Non-pigmented ciliary epithelial cell (primary cell): ENCODE measurements at places on chromosomes 5 and 9.

GRCh38 chr5:52989781-52990527, 802 bp downstream of the ITGA2 start:
- no peak for DNase-seq

DNA sequence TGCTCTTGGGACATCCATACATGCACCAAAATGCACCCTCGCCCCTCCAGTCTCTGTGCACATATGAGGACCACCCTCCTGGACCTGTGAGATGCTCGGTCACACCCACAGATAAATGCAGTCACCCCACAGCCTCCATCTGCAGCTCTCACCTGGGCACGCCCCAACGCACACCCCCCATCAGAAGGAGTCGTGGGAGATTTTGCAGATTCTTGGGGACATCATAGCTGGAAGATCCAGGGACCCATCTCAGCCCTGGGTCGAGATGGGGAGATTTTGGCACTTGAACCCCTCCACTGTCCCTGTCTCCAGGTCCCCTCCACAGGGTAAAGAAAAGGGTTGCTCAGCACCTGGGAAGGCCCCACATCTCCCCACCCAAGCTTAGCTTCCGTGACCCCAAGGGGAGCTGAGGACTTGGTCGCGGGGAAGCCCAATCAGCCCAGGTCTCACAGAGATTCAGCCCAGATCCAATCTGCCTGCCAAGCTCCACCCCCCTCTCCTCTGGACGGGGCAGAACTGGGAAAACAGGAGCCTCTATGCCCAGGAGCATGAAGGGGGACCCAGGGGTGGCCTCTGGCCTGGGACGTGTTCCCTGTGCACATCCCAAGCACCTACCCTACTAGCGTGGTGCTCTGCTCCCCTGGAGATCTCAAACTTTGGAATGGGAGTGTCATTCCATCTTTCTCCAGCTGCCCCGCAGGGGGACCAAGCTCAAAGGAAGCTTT, 89.2 kb upstream of the LMX1B start:
- no peak for DNase-seq

DNA sequence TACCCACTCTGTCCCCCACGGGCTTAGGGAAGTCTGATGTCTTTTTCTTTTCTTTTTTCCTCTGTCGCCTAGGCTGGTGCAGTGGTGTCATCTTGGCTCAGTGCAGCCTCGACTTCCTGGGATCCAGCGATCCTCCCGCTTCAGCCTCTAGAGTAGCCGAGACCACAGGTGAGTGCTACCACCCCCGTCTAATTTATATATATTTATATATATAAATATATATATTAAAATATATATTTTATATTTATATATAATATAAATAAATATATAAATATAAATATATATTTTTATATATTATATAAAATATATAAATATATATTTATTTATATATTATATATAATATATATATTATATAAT, 3.3 kb upstream of the ANXA2R start:
- DNase-seq, result no peak

DNA sequence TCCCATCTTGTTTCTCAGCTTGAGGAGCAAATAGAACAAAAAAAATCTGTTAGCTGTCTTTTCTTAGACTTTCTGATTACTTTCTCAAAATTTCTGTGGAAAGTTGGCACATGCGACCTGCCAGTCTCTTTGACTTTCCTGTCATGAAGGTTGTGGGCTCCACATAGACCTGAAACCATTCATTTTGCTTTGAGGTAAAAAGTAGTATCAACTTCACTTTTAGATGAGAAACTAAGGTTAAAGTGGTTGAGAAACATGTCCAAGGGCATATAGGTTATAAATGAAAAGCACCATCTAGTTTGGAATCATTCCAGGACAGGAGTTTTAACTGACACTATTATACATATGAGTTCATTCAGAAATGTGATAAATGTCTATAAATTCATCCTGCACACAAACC, 42.7 kb downstream of the ST8SIA4 start:
- DNase-seq, result no peak

GRCh38 chr5:7245121-7245651, 150.8 kb upstream of the ADCY2 start:
- no peak for DNase-seq

DNA sequence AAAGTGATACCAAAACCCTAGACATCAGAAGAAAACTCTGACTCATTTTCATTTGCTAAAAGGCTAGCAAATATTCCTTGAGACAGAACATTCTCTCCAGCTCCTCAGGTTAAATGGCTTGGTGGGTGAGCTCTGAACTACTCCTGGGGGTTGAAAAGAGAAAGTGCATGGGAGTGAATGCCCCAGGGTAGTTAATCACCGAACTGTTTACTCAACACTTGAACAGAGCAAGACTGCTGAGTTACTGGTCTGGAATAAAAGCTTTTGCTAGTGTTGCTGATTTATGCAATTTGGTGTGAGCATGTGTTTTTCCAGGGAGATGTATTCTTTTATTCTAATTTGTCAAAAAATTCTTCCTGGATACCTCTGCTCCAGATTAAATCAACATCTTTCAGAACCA, 88.3 kb upstream of the PRDM9 start:
- DNase-seq, result no peak

GRCh38 chr5:95406426-95407090, 15.4 kb downstream of the FAM81B start:
- no peak for DNase-seq

- no peak for DNase-seq
These were observed 9.0 kb upstream of the MOB3B start for GRCh38 chr9:27538647-27539046.

- no peak for DNase-seq
These were observed 23.8 kb downstream of the GLRA1 start for GRCh38 chr5:151900891-151901290.
